Stimulated activated CD4-positive, alpha-beta T cell treated with anti-CD3 and anti-CD28 coated beads, Interleukin-1b, Interleukin-23, amount 100 ng/mL, for 1 hour (primary cell): ENCODE measurements at places on chromosomes 7 and 10.

DNA sequence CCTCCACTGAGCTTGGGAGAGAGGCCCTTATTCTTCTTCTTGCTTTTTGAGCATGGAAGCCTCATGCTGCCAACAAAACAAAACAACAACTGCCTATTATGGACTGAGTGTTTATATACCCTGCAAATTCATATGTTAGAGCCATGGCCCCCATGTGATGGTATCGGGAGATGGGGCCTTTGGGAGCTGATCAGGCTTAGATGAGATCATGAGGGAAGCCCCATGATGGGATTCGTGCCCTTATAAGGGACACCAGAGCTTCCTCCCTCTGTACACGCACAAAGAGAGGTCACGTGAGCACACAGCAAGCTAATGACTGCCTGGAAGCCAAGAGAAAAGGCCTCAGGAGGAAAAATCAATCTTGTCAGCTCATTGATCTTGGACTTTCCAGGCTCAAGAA is 235.0 kb downstream of the FANK1 start:
- DNase-seq, result no peak

DNA sequence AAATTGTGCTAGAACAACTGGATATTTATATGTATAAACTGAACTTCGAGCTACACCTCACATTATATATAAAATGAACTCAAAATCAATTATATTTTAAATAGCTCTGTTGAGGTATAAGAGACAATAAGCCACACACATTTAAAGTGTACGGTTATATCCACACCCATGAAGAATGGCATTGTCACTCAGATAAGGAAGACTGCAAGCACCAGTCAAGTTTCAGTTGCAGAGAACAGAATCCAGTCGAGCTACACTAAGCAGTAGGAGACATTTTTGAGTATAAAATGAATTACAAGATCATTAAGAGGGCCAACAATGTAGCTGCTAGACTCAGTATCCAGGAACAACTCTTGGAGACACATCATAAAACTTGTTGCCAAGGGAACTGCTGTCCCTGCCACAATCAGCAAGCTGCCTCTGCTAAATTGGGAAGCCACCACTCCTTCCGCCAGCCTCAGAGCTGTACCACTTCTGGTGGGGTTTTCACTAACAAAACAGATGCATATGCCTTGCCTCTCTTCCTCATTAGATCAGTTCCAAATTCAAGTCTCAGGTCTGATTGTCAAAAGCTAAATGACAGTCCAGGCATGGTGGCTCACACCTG is 19.6 kb upstream of the GPNMB start:
- DNase-seq, result no peak

GRCh38 chr10:128364631-128365030 is 238.4 kb upstream of the MKI67 start:
- no peak for DNase-seq

DNA sequence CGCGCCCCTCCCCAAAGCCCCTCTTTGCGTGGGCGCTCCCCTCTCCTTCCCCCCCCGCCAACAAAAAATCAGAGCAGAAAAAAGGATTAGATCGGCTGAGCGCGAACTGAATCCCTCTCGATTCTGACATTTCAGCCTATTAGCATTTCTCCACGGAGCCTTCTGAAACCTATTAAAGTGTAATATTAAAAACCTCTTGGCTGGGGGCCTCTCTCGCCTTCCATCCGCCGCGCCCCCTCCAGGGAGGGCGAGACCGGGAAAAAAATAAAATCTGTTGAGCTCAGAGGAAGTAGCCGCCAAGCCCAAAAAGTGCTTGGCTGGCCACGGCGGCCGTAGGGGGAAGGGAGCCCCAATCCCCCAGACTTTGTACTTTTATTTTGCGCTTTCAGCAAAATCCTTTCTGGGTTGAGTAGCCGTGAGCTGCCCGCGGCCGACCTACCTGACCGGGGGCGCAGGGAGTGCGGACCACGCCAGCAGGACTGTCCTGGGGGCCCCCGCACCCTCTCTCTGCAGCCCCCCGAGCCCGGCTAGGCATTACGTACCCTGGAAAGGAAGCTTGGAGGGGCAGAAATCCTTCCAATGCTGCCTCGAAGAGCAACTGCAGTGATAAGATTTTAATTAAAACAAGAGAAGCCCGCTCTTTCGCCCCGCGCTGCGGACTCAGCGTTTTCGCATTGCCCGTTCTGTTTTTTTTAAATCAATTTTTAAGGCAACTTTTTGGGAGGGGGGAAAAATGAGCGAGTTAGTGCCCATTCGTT is 1.3 kb upstream of the TNRC18 start:
- DNase-seq, result no peak
